ENCODE measurements at places on chromosomes 2 and 18. TPM values are rescaled to one million over a fixed set of nuclear protein-coding genes. Genes with fewer than 3 reads are reported as not detected.

GRCh38 chr18:33277431-33277830, 163.1 kb downstream of the CCDC178 start:
- no peaks in the 10 kb centered on the region for H3K36me3 ChIP-seq
- H3K27ac ChIP-seq = no peak overlapping the region
- DNase-seq = no peak
- H3K4me1 ChIP-seq = no peaks in the 10 kb centered on the region
- H3K4me3 ChIP-seq = no peak overlapping the region
- no peaks in the 10 kb centered on the region for H3K27me3 ChIP-seq

PLCL1 gene
- 3.4 TPM for total RNA-seq

GRCh38 chr18:34604591-34604990, 105.5 kb upstream of the DTNA start:
- no peak overlapping the region for H3K4me3 ChIP-seq
- no peaks in the 10 kb centered on the region for H3K36me3 ChIP-seq
- no peaks in the 10 kb centered on the region for H3K4me1 ChIP-seq
- no peak overlapping the region for H3K27ac ChIP-seq
- DNase-seq = no peak

GRCh38 chr2:36348721-36349120, 6.9 kb upstream of the CRIM1 start:
- H3K4me1 ChIP-seq = no peaks in the 10 kb centered on the region
- no peak overlapping the region for H3K4me3 ChIP-seq
- no peak overlapping the region for H3K27ac ChIP-seq
- no peaks in the 10 kb centered on the region for H3K36me3 ChIP-seq
- no peak for DNase-seq

DNA sequence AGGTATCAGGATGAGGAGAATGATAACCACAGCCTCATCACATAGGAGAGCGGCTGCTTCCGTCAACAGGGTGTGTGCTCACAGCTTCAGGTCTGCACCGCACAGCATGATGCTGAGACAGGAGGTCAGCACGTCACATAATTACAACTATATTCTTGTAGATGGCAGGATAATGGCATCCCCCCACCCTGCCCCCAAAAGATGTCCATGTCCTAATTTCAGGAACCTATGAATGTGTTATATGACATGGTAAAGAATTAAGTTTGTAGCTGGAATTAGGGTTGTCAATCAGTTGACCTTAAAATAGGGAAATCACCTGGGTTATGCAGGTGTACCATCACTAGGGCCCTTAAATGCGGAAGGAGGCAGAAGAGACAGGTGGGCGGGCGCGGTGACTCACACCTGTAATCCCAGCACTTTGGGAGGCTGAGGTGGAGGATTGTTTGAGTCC, 73.9 kb downstream of the ARL4C start:
- no peak for DNase-seq
- peak overlapping the region; percentile 28 for H3K27ac ChIP-seq

KCNIP3 gene
- total RNA-seq = 3.2 TPM

DNA sequence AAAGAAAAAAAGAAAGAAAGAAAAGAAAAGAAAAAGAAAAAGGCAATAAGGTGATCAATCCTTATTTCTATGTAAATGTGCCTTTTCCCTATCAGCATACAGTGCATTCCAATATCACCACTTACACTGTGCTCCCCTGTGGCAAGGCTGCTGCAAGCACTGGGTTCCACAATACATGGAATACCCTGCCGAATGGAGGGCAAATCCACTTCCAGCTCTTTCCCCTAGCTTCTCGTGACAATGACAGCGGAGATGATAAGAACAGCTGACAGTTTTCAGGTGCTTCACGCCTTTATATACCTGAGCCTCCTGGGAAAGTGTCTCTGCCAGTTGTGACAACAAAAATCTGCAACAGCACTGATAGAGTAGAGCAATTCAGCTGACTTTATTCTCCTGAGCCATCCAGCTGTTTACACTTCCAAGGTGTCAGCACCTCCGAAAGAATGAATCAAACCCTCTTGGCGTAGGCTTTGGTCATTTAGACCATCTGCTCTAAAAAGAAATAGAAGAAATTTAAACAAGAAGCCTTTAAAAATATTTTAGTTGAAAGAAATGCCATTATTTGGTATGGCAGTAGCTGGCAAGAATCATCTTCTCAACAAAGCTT, 135.2 kb upstream of the RNF152 start:
- H3K4me3 ChIP-seq = no peak overlapping the region
- no peaks in the 10 kb centered on the region for H3K27me3 ChIP-seq
- no peak overlapping the region for H3K27ac ChIP-seq
- H3K36me3 ChIP-seq = no peaks in the 10 kb centered on the region
- no peak for DNase-seq

GRCh38 chr2:15421753-15422152, 139.4 kb downstream of the NBAS start:
- H3K27ac ChIP-seq = no peak overlapping the region
- no peaks in the 10 kb centered on the region for H3K4me1 ChIP-seq
- no peak overlapping the region for H3K4me3 ChIP-seq
- H3K36me3 ChIP-seq = no peaks in the 10 kb centered on the region
- no peak for DNase-seq

GRCh38 chr2:237191714-237192081, 106.0 kb downstream of the COPS8 start:
- no peak overlapping the region for H3K4me3 ChIP-seq
- H3K4me1 ChIP-seq = peaks cover 8% of the 10 kb centered on the region
- no peak overlapping the region for H3K27ac ChIP-seq
- peak; percentile 59 for DNase-seq

DNA sequence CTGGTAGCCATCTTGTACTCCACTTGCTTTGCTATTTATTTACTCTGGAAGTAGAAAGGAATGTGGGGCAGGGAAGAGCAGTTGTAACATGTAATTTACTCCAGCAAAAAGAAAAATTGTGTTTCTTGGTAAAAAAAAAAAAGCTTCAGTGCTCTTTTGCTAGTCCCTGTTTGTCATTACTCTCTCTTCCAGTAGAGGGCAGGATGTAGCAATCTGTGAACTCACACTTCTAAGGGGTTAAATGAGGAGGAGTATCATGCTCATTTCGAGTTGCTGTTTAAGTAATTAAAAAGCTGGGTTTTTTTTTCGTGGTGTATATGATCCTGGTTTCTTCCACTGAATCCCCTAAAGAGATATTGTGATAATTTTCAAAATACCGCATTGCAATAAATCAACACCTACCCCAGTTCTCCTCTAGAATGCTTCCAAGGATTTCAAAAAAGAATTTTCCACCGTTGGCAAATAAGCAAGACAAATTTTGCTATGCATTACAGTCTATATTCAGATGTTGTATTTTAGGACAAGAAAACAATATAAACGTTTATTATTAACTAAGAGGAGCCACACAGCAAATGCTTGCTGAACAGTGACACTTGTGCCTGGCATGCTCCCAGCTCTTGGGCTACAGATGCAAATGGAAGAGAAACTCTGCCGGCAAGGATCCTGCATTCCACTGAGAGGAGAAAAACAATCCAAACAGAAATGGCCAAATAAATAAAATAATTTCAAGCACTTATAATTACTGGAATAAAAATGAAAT, 261.6 kb downstream of the ASXL3 start:
- H3K4me3 ChIP-seq = no peak overlapping the region
- no peaks in the 10 kb centered on the region for H3K27me3 ChIP-seq
- no peak overlapping the region for H3K27ac ChIP-seq
- H3K36me3 ChIP-seq = no peaks in the 10 kb centered on the region
- no peaks in the 10 kb centered on the region for H3K4me1 ChIP-seq

DNA sequence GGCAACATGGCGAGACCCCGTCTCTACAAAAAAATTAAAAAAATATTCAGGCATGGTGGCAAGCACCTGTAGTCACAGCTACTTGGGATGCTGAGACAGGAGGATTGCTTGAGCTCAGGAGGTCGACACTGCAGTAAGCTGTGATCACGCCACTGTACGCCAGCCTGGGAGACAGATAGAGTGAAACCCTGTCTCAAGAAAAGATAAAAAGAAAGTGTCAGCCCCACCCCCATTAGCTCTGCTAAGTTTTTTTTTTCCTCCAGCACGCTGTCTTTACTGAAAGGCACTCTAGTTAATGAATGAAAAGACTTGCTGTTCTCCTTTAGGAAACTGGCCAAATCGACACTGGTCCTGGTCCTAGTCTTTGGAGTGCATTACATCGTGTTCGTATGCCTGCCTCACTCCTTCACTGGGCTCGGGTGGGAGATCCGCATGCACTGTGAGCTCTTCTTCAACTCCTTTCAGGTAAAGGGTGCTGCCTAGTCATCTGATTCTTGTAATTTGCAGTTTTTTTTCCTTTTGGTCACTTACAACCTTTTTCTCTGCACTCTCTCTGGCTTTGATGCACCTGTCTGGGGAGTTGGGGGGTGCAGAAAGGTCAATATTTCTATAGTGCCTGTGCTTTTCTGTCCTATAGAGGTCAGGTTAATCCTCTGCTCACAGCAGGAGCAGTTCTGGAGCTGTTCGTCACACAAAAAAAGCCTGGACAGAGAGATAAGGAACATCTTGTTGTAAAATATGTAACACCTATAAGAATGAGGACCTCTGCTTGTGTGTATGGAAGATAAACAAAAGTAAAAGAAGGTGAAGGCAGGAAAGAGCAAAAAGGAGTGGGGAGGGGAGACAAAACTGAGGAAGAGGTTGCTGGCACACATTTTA, 82.3 kb downstream of the PTH2R start:
- DNase-seq = no peak
- H3K27me3 ChIP-seq = no peaks in the 10 kb centered on the region
- no peaks in the 10 kb centered on the region for H3K4me1 ChIP-seq
- H3K36me3 ChIP-seq = no peaks in the 10 kb centered on the region

GPC1 gene
- 63.4 TPM for total RNA-seq

GRCh38 chr2:143160732-143161707, 31.8 kb downstream of the ARHGAP15 start:
- no peak overlapping the region for H3K27ac ChIP-seq
- H3K36me3 ChIP-seq = no peaks in the 10 kb centered on the region
- no peaks in the 10 kb centered on the region for H3K27me3 ChIP-seq
- DNase-seq = no peak
- H3K4me1 ChIP-seq = peaks cover 31% of the 10 kb centered on the region

GRCh38 chr2:7915302-7916091, 766.4 kb upstream of the ID2 start:
- no peaks in the 10 kb centered on the region for H3K27me3 ChIP-seq

PROM2 gene
- 5.6 TPM for total RNA-seq

GRCh38 chr18:52288403-52289004, 51.5 kb upstream of the DCC start:
- H3K4me1 ChIP-seq = no peaks in the 10 kb centered on the region
- no peaks in the 10 kb centered on the region for H3K27me3 ChIP-seq
- no peak for DNase-seq
- no peak overlapping the region for H3K27ac ChIP-seq
- H3K4me3 ChIP-seq = no peak overlapping the region

- H3K27ac ChIP-seq = peak overlapping the region; percentile 23
- H3K4me3 ChIP-seq = no peak overlapping the region
- H3K36me3 ChIP-seq = no peaks in the 10 kb centered on the region
- H3K4me1 ChIP-seq = peaks cover 4% of the 10 kb centered on the region
These were observed 82.5 kb downstream of the TCF7L1 start for GRCh38 chr2:85215448-85216401.
